Activated CD4-positive, alpha-beta T cell treated with anti-CD3 and anti-CD28 coated beads, Interleukin-2, amount 50 U/mL, for 24 hours (primary cell): ENCODE measurements at places on chromosomes 6 and 20.

DNA sequence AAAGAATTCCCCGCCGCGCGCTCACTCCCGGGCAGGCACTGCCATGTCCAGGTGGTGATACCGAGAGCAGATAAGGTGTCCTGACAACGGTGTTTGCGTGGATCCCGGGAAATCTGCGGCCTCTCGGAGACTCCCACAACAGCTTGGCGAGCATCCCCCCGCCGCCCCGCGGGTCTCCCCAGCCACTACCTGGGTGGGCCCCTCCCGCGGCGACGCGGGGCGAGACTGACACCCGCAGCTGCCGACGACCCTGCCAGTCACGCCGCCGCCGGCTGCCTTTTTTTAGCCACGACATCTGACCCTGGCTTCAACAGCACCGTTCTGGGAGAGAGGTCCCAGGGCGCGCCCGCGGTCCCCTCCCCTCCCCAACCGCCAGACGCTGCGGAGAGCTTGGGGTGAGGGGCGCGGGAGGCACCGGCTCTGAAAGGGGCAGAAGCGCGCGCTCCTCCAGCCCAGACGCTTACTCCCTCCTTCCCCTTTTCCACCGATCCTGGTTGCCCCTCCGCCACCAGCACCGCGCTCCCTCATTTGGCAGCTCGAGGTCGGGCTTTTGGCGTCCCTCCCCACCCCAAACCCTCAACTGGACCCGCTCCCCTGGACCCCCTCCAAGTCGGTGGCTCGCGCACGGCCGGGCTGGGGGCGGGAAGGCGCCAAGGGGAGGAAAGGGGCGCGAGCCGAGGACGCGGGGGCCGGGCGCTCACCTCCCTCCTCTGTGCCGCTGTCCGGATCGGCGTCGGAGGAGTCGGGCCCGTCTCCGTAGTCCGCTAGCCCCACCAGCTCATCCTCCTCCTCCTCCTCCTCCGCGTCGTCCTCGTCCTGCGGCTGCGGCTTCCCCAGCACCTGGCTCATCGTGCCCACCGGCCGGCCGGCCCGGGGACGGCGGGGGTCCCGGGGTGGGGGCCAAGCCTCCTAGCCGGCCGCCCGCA lies 665 bp downstream of the RRAGD start:
- DNase-seq, result no peak

- no peak for DNase-seq
Measured at GRCh38 chr6:32637219-32637880, at the start of gene HLA-DQA1. Gene HLA-DQA1, plus strand, starts transcription at chr6:32637406. Its CDS starts 53 bp downstream, at chr6:32637459.

DNA sequence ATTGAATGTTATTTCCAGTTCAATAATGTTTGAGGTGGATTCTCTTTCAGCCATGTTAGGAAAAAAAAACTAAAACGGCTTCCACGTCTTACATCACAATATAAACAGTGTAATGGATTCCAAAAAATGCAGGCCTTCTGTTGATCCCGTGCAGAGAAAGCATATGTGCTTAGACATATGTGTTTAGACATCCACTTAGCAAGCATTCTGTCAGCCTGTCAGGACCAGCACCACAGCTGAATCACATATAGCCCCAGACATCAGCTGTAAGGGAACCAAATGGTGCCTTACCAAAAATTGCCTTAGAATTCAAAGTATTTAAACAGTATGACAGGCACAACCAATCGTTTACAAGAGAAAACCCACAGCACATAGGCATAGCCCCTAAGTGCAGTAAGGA lies 304.9 kb downstream of the EYA4 start:
- no peak for DNase-seq

DNA sequence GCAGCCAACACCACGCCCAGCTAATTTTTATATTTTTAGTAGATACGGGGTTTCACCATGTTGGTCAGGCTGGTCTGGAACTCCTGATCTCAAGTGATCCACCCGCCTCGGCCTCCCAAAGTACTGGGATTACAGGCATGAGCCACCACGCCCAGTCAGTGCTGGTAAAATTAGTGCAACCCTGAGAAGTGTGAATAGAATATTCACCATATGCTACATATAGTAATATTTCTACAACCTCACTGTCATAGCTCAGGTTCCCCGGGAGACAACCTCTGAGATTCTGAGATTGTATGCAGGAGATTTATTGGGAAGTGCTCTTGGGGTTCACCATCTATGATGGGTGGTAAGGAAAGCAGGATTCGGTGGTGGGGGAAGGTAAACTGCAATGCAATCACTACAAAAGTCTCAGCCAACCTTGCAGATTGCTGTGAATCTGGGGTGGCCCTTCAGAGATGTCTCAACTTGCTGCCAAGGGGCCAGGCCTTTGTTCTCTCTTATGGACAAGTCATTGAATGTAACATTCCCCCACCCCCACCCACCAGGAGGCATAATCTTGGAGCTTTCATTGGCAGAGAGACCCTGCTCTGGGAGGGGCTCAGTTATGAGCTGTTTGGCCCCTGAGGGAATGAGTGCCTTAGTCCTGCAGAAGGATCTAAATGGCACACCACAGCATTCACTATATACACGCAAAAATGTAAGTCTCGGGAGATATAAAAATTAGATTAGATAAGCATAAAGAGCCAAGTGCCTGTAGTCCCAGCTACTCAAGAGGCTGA lies 34.0 kb upstream of the SEC63 start:
- no peak for DNase-seq

- DNase-seq, result no peak
Measured at GRCh38 chr6:1518855-1519254, 90.9 kb upstream of the FOXC1 start.

DNA sequence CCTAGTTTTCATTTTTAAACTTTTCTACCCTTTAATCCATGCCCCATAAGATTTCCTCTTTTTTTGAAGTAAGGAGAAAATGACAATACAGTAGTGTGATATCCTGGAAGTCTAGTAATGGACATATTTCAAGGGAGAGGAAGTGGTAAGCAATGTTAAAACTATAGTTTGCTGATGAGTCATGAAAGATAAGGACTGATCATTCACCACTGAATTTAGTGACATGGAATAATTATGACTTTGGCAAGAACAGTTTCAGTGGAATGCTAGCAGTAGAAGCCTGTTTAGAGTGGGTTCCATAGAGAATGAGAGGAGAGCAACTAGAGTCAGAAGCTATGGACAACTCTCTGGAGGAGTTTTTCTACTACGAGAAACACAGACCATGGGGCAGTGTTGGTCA lies 24.9 kb upstream of the SLC2A12 start:
- no peak for DNase-seq

DNA sequence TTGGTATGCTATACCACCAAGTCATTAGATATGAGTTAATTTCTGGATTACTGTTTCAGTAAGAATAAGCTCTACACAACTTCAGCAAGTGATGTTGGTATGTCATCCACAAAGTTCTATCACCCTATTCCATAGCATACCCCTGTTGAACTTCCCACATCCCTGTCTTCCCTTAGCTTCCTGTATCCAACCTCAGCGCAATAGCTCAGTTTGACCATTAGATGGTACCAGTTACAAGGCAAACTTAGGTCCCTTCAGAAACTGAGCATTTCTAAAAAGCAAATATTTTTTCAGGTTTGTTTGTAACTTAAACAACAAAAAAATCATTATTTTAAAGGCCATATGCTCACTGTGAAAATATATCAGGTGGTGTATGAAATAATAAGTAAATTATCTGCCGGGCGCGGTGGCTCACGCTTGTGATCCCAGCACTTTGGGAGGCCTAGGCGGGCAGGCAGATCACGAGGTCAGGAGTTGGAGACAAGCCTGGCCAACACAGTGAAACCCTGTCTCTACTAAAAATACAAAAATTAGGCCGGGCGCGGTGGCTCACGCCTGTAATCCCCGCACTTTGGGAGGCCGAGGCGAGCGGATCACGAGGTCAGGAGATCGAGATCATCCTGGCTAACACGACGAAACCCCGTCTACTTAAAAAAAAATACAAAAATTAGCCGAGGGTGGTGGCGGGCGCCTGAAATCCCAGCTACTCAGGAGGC lies 8.8 kb upstream of the MOG start:
- no peak for DNase-seq

DNA sequence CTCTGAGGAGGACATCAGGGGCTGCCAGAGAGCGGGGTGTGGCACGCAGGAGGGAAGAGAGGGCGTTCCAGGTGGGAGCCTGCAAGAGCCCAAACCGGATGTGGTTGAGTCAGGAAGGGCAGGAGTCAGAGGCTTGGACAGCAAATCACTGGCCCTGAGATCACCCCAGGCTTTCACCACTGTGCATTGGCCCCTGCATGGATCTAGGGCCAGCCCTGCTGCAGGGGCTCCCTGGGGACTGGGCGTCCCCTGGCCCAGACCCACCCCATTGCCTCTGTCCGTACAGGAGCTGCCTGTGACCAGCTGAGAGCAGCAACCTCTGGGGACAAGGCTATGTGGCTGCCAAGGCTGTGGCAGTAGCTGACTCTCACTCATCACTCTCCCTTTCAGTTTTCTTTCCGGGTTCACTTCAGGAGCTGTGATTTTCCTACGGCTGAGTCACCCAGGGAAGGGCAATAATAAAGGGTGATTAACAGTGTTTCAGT lies 33.9 kb downstream of the KCNK17 start:
- DNase-seq, result no peak
